Stromal cell of bone marrow (primary cell): ENCODE measurements at places on chromosomes 16 and 17.

DNA sequence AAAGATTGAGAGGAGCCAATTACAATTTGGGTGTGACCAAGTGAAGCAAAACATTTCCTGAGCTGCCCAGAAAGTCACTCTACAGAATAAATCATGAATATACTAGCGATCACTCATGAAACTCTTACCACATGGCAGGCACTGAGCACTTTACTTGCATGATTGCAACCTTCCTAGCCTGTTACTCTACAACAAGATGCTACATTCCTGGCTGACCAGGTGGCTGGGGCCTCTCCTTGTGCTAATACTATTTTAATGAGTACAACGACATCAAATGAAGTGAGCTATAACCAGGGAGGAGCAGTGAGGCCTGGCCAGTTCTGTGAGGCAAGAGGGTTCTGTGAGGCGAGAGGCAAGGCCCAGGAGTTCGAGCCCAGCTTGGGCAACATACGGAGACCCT is 75.2 kb downstream of the CPPED1 start:
- no peak for DNase-seq

- no peak for DNase-seq
These were observed 55.4 kb upstream of the SLC25A19 start for GRCh38 chr17:75344666-75345065.

DNA sequence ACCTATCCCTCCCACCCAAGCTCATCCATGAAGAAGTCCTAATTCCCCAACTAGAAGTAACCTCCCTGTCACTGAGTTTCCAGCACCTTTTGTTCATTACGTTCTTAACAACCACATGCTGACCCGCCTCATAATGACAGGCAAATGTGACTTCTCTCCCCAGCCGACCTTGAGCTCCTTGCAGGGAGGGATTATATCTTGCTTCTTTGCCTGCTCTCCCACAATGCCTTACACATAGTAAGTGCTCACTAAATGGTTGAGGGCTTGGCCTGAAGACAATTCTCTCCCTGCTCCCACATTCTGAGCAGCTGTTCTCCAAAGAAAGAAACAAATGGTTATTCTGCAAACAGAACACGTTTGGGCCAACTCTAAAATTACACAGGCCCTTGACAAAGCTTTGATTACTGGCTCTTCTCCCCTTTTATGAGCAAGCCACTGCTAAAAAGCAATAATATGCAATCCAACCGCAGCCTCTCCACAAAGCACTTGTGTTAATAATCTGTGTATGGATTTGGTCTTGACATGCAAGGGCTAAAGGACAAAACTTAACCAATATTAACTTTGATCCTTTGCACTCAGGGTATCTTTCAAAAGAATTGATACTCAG is 23.2 kb downstream of the SLC39A11 start:
- DNase-seq: no peak

GRCh38 chr16:1461146-1461545 is 13.7 kb downstream of the CLCN7 start:
- no peak for DNase-seq

- DNase-seq: no peak
These were observed 15.7 kb upstream of the ALDOA start for GRCh38 chr16:30049871-30050270.

- no peak for DNase-seq
These were observed 636.1 kb upstream of the C16orf82 start for GRCh38 chr16:26430618-26431017.

DNA sequence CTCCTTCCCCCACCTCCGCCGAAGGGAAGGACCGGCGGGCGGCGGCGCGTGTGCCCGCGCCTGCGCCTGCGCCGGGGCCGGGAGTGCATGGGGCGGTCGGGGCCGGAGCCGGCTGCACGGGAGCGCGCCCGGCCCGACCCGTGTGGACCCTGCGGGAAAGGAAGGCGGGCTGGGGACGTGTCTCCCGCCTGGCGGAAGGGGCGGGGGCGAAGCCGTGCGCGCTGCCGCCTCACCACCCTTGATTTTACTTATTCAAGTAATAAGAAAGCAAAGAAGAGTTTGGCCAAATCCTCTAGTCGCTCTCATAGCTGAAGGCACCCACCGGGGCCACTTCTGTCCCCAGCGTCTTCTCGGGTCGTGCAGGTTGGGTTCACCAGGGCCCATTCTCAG is 596 bp upstream of the PFN1 start:
- DNase-seq: peak; percentile 86

GRCh38 chr17:45018848-45019711 is 32.4 kb downstream of the DCAKD start:
- peak; percentile 19 for DNase-seq

DNA sequence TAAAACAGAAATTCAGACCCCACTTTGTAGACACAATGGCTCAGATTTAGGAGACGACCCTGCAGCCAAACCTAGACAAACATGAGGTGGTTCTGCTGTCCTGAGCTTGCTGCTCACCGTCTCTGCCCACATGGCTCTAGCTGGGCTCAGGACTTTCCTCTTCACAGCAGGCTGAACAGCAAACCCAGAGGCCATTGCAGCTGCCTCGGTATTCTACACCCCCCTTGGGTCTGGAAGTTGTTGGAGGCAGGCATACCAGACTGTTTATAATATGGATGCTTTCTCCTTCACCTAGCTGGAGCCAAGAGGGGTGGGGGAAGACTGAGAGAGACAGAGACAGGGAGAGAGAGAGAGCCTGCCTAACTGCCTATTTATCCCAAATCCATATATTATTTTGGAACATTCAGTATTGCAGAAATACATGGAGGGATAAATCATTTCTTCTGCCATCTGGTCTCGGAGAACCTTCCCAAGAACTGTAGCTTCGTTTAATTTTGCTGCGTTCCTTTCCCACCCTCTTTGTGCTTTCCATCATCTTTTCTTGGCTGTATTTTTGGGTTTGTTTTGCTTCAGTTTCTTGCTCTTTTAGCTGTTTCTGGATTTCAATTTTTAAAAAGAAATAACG is 628.2 kb upstream of the RBFOX1 start:
- no peak for DNase-seq

DNA sequence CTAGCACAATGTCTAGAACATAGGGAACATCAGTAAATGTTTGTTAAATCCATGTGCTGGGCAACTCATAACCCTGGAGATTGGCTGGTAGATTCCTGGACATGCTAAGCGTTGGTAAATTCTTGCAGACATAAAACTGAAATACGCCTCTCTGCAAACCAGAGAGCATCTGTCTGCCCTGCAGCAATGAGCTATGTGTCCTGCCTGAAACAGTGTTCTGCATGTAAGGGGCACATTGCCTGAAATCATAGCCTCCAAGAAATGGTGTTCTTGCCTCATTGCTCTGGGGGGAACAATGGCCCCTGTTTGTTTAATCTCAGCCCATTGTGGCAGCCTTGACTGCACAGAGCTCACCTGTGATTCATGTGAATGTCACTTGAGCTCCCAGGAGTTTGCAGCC is 113.5 kb upstream of the CCL2 start:
- no peak for DNase-seq

GRCh38 chr17:73323409-73324159 is 11.8 kb upstream of the CDC42EP4 start:
- DNase-seq: no peak

DNA sequence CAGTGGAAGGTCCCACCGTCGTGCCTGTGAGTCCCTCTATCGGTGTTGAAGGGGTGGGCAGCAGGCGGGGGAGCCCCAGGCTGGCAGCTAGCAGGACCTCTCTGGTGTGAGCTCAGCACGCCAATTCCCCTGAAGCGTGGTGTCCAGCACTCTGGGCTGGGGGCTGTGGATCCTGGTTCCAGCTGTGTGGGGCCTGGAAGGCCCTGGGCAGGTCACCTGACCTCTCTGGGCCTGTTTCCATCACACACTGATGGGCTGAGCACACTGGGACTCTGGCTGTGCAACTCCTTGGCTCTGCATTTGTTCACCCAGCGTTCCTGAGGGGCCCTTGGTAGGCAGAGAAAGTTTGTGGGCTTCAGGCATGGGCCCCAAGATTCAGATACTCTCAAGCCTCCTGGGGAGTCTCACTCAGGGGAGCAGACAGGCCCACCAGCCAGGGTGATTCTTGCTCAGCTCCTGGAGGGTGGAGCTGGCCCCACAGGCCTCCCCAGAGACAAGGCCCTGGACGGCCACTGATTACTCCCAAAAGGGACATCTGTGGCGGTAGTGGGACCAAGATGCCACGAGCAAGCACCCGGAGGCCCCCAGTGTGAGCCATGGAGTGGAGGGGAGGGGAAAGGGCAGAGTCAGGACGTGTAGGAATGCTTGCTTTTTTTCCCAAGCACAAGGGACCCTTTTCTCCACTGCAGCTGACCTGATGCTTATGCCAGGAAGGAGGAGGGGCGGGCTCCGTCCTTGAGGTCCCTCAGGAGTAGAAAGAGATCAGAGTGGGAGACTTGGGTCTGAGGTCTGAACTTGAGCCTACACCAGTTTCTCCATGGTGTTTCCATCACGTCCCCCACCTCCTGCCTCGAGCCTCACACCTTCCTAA is 8.5 kb downstream of the SCGB1C2 start:
- DNase-seq: no peak

GRCh38 chr16:67773099-67773498 is 33.3 kb downstream of the RANBP10 start:
- no peak for DNase-seq

- no peak for DNase-seq
These were observed 4.9 kb downstream of the IRX3 start for GRCh38 chr16:54281535-54282201.

GRCh38 chr17:80633207-80633606 is 88.6 kb downstream of the RPTOR start:
- DNase-seq: no peak

DNA sequence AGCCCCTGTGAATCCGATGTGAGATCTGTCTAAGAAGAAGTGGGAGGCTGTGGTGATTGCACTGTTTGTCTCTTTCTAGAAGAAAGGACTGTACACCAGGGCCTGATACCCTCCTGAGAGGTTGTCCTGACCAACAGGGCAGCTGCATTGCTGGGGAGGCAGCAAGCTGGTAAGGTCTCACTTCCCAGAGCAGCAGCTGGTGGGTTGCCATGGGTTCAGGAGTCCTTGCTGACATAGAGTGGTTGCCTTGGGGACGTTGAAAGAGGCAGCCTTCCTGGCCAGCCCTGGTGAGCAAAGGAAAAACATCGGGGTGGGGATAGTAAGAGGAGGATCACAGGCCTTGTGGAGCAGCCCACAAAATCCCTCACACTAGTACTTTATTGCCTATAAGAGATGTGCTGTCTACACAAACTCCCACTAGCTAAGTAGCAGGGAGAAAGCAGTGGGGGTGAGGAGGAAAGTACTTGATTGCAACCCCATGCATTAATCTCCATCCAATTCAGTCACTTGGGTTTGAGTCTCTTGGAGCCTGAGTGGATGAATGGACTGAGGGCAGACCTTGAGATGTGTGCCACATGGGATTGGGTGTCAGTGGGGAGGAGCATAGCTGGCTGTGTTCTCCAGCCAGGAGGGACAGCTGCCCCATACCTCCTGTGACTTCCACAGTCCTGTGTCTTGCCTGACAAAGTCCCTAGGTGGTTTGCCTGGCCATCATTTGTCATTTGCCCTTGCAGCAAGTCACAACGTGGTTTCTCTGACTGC is 143.8 kb upstream of the RPL38 start:
- no peak for DNase-seq

- DNase-seq: no peak
These were observed 32.8 kb downstream of the TBC1D16 start for GRCh38 chr17:80002690-80003490.

DNA sequence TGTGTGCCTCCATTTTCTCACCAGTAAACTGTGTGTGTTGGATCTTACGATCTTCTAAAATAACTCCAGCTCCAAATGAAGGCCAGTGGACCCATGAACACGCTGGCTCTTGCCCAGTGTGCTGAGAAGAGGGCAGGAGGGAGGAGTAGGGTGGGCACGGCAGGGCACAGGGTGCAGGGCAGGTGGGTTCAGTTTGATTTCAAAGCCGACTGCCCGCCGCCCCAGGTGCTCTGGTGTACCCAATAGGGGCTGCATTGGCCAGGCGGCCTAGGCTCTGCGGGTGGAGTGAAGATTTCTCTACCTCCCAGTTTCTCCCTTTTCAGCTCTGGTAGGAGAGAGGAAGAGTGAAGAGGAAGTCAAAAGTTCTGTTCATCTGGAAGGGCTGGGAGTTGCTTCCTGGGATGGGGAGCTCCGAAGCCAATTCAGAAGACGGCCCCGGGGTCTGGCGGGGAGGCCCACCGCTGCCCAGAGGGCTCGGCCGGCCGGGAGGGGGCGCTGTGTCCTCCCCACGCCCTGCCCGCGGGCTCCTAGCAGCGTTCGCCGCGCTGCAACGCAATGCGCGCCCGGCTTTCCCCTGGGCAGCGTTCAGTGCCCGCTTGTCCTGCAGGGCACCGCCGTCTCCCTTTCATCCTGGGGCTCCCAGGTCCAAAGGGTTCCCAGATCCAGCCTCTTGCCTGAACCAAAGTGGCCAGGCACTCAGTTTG is 1.1 kb upstream of the CRHR1 start:
- DNase-seq: no peak

DNA sequence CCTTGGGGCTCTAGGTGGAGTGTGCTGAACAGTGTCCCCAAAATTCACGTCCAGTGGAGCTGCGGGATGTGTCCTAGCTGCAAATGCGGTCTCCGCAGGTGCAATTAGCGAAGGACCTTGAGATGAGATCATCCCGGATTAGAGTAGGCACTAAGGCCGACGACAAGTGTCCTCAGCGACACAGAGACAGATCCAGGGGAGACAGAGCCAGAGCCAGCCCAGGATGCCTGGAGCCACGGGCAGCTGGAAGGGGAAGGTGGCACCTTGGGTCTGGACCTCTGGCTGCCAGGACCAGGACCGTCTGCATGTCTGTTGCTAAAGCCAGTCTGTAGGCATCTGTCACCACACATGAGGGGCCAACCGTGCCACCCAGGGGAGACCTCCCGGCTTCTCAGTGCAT is 24.5 kb downstream of the SLC7A5 start:
- no peak for DNase-seq

DNA sequence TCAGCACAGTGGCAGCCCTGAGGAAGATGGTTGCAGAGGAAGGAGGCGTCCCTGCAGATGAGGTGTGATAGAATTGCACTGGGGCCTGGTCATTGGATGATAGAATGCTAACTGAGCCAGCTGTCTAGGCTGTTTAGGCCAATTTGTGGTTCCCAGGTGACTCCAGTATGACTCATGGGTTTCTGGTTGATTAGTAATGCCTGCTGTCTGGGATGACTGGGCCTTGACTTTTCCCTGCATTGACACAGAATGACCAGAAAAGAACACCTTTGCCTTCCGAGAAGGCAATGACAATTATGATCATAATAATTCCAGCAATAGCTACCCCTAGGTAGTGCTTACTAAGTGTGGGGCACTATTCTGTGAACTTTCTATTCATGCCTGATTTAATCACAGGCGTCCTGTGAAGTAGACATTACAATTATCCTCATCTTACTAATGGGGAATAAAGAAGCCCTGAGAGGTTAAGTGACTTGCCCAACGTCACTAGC is 31.5 kb downstream of the USP43 start:
- peak; percentile 1 for DNase-seq

GRCh38 chr16:48534601-48535340 is 75.2 kb downstream of the N4BP1 start:
- no peak for DNase-seq

DNA sequence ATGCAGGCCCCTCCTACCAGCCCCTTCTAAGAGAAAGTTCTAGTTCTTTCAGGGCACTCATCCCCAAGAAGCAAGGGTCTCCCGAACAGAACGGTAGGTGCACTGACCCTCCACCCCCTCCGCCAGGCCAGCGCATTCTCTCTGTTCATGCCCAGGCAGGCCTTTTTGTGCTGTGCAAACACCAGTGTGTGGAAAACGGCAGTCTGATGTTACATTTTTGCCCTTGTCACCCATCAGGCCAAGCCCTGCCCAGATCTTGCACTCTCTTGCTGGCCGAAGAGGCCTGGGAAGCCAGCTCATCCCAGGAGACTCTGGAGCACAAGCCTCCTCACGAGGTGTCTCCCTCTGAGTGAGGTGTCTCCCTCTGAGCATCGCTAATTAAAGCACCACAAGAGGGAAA is 16.1 kb upstream of the MTSS2 start:
- DNase-seq: no peak
